Suppressor macrophage treated with lipopolysaccharide for 1 hour (primary cell): ENCODE measurements at places on chromosomes 7 and 10.

GRCh38 chr10:10792681-10793080, 225.0 kb upstream of the CELF2 start:
- DNase-seq: no peak

GRCh38 chr10:4691776-4692175, 134.2 kb upstream of the AKR1E2 start:
- no peak for DNase-seq

DNA sequence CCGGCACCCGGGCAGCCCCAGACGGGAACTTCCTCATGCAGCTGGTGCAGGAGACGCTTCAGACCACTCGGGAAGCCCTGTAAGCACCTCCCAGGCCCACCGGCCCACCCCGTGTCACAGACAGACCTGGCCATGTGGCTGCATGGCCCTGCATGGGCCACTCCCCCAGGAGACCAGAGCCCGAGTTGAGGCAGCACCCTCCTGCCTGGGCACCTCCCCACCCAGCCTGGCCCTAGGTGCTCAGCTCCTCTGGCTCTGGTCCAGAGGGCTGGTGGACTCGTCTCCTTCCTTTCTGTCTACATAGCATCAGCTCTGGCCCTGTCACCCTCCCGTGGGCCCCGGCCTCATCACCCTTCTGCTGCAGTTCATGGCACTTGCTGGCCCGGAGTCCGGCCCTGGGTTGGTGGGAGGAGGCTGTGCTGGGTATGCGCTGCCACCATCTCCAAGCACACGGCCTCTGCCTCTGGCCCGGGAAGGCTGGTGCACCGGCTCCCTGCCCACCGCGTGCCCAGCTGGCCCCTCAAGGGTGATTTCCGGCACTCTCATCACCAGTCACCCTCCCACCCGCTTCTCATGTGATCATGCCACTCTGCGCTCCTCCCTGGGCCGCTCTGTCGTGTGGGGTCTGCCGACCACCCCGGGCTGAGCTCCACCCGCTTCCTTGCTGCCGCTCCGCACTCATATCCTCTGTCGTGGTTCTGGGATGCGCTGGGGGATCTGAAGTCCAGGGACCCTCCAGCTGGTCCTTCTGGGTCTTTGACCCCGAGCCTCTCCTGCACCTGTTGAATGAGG, 53.1 kb upstream of the DPYSL4 start:
- DNase-seq: no peak

GRCh38 chr7:47725031-47725780, 143.3 kb upstream of the TNS3 start:
- no peak for DNase-seq

DNA sequence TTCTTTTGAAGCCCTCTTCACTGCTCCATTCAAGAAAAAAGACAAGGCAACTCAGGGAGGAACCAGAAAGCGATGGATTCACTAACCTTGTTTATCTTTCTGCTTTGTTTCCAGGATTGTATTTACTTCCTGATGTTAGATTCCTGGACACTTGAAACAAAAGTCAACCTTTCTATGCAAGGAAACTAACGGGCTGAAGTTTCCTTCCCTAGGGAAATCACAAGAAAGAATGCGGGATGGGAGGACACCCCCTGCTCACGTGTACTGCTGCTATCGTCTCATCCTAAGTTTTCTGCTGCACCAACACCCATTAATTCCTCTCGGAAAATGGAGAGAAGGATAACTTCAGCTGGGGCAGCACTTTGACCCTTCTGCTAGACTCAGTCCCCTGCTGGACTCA, 50.3 kb downstream of the ELMO1 start:
- DNase-seq: no peak

DNA sequence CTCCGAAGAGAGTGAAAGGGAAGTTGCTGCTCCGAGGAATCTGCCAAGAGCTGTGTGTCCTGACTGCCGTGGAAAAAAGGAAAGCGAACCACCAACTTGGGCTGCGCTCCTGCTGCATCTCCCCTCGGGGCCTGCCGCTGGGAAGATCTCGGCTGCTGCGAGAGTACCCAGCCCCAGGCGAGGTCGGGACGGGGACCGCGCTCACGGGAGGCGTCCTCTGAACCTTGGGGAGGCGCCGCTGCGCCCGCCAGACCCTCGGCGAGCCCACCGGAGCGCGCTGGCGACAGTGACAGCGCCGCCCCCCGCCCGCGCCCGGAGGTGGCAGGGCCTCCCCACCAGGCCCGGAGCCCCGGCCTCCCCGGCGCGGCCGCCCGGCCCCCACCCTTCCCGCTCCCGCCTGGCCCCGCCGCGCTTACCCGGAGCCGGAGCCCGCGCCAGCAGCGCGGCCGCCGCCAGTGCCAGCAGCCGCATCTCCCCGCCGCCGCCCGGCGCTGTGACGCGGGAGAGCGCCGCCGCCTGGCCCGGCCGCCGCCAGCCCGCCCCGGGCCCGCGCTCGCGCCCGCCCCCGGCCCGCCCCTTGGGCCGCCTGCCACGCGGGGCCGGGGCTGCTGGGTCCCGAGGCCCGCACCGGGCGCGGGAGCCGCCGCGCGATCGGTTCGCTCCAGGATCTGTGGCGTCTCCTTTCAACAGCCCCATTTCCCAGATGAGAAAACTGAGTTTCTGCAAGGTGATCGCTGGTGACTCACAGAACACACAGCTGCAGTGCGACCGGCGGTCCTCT, at the start of gene VSTM4:
TSS of gene VSTM4 (minus strand) at position 508 of the 781 bp plus-strand sequence. CDS start at position 471, 37 bp downstream.
- DNase-seq: peak; percentile 64

DNA sequence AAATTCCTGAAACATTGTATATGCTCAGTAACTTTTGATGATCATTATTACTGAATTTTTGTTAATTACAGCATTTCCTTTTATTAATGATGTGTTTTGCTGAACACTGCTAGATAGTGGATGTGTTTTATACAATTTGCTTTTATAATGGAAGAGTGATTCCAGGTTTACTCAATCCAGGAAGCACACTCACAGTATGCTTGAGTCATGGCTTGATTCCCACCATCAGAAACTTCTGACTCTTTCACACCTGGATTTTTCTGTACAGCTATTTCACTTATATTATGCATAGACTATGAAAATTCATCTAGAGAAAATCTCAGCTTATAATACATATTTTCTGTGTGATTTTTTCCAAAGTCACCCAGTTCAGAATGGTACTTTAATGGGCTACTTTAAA, 1040.9 kb downstream of the GRM8 start:
- no peak for DNase-seq

GRCh38 chr10:78774614-78774998, 294.2 kb upstream of the ZMIZ1 start:
- no peak for DNase-seq

GRCh38 chr10:108615576-108616320, 1307.6 kb downstream of the XPNPEP1 start:
- DNase-seq: no peak

DNA sequence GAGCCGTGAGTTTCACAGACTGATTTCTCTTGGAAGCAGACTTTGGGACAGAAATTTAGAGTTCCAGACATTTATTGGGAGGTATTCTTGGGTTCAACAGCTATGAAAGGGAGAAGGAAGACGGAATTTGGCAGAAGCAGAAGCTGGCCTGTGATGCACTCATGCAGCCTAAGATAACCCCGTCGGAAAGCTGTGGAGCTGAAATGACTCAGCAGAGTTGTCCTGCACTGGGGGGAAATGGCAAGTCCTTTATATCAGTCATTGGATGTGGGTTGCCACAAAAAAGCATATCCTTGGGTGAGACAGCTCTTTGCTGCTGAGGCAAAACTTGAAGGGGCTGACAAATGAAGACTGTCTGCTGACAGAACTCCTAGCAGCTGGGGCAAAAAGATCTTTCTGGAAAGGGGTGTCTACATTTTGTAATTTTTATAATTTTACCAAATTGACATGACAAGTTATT, 11.5 kb upstream of the MICU1 start:
- peak; percentile 92 for DNase-seq

GRCh38 chr7:93327006-93327633, 95.0 kb downstream of the VPS50 start:
- DNase-seq: no peak

DNA sequence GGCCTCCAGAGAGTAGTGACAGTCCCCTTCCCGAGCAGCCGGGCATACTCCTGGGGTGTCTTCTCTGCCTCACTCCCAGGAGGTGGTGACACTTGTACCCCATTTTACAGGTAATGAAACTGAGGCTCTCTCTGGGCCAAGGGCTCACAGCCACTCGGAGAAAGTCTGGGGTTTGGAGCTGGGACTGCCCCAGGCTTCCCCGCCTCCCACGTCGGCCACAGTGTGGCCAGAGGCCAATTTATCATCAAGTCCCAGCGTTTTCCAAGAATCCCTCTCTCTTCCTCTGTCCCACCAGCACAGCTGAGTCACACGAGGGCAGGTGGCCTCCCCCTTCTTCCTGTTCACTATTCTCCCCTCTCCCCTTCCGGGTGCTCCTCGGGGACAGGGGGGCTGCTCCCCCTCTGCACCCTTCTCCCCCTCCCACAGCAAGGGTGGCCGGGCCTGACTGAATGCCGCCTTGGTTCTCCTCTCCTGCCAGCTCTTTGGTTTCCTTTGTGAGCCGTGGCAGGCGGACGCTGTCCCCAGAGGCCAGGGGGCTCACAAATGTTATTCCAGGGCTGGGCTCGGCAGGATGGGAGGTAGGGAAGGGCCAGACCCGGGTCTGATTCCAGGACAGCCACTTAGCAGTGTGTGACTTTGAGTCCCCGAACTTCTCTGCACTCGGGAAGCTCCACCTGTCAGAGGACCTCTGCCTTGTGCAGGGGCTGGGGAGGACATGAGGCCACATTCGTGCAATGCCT, 17.7 kb downstream of the CLIP2 start:
- DNase-seq: peak; percentile 78

GRCh38 chr7:48004638-48005037, 24.3 kb downstream of the SUN3 start:
- DNase-seq: no peak

DNA sequence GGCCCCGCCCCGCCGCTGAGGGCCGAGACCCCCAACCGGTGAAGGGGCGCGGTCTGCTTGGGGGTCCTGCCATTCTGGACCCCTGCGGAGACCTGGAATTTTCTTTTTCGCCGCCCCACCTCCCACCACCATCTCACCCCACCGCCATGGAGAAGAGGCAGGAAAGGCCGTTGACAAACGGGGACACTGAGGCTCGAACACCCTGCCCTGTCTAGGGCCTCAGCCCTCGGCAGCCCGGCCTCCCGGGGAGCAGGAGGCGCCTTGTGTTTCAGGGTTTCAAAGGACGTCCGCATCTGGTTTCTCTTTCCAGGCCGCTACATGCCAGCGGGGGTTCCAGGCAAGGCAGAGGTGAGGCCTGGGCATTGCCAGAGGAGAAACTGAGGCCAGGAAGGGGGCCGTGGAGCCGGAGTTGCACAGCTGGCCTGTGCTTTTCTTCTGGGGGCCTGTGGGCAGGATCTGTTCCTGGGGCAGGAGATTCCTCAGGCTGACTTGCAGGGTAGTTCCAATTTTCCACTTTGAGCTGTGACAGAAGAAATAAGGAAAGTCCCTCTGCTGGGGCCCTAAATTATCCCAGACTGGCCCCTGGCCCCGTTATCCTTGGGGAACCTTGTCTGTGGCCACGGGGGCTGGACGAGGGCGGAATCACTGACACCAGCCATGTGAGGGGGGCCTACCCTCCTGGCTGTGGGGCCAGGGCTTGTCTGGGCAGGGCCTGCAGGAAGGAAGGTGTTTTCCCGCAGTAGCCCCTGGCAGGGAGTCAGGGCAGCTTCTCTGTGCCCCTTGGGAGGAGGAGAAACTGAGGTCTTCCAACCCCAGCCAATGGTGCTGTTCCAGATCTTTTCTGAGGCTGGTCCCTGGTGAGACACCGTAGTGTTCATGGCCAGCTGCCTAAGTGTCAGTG, 900 bp upstream of the MICALL2 start:
- peak; percentile 89 for DNase-seq

DNA sequence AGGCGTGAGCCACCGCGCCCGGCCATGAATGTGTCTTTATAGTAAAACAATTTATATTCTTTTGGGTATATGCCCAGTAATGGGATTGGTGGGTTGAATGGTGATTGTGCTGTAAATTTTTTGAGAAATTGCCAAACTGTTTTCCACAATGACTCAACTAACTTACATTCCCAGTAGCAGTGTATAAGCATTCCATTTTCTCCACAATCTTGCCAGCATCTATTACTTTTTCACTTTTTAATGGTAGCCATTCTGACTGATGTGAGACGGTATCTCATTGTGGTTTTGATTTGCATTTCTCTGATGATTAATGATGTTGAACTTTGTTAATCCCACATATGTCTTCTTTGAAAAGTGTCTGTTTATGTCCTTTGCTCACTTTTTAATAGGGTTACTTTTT, 1187.9 kb downstream of the XPNPEP1 start:
- DNase-seq: no peak

- no peak for DNase-seq
These were observed 27.7 kb downstream of the CRCP start for GRCh38 chr7:66142334-66142733.

- no peak for DNase-seq
These were observed 11.2 kb downstream of the YKT6 start for GRCh38 chr7:44212018-44212417.

DNA sequence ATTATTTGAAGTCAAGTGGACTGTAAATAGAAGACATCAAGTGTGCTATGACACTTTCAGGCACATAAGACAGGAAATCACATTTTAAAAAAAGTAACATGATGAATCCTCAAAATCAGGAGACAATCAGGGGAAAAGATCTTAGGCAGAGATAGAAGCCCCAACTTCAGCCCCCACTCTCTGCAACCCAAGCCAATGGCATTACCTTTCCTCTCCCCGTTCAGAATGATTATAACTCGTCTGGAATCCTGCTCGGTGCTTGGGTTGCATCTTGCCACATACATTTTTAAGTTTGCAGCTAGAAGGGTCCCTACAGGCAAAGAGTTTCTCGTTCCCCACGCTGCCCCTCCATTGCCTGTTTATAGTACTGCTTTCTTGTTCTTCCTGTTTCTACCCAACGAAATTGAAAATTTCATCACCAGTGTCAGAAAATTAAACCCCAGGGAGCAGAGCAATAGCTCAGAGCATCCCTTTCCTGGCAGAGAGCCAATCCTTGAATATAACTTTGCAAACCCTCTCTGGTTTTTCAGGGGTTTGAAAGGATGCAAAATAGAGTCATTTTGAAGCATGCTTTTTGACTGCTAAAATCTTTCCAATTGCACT, 260.5 kb upstream of the AOAH start:
- peak; percentile 31 for DNase-seq

- no peak for DNase-seq
These were observed 4.2 kb downstream of the STK32C start for GRCh38 chr10:132303361-132304115.

DNA sequence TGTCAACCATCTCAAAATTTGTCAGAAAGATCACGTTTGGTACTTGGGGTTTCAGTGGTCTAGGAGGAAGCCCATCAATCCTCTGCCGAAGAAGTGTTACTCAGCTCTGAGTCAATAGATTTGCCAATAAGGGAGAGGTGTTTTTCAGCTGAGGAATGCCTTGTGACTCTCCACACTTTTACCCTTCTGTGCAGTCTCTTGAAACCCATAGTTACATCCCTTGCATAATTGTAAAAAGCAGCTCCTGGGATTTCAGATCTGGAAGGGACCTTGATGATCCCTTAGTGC, 47.5 kb downstream of the INSYN2A start:
- DNase-seq: peak; percentile 76

GRCh38 chr10:132563485-132564248, 26.1 kb downstream of the INPP5A start:
- no peak for DNase-seq

GRCh38 chr10:50615658-50616057, 8.1 kb downstream of the SGMS1 start:
- DNase-seq: no peak
